A549 treated with RU486 at 1 μM for 4 hours (cell line): ENCODE measurements at places on chromosomes 5 and 9. TPM values are rescaled to one million over a fixed set of nuclear protein-coding genes. Genes with fewer than 3 reads are reported as not detected.

The SLIT3 gene
- total RNA-seq, result 12.7 to 20.5 TPM (median 15.5 TPM) in 5 replicates

The TRAPPC13 gene
- 8.5 to 15.3 TPM (median 14.4 TPM) in 5 replicates for total RNA-seq

The PITX1 gene
- 22.3 to 37.6 TPM (median 32.5 TPM) in 5 replicates for total RNA-seq

The CCDC192 gene
- not detected in 5 replicates for total RNA-seq

The CBY3 gene
- total RNA-seq, result not detected in 5 replicates

The TEX48 gene
- total RNA-seq, result not detected in 5 replicates

The LSM11 gene
- 1.9 to 3.6 TPM (median 3.0 TPM) in 5 replicates for total RNA-seq

The CYFIP2 gene
- 15.6 to 26.5 TPM (median 21.8 TPM) in 5 replicates for total RNA-seq

The FRMPD1 gene
- 0.03 to 0.05 TPM in 2 of 5 replicates, not detected in the others for total RNA-seq

The SIGMAR1 gene
- 163 to 210 TPM (median 202 TPM) in 5 replicates for total RNA-seq

The DIAPH1 gene
- total RNA-seq, result 94.4 to 103 TPM (median 98.2 TPM) in 5 replicates

The FOXI1 gene
- total RNA-seq, result not detected in 5 replicates

The TMEM215 gene
- total RNA-seq, result not detected in 5 replicates

The MYOT gene
- total RNA-seq, result not detected in 5 replicates

The CDC20B gene
- total RNA-seq, result 0.05 to 0.11 TPM (median 0.09 TPM) in 3 of 5 replicates, not detected in the others

The KIF12 gene
- 1.4 to 2.7 TPM (median 2.1 TPM) in 5 replicates for total RNA-seq

The GDA gene
- total RNA-seq, result 0.93 to 1.6 TPM (median 1.3 TPM) in 5 replicates

The SV2C gene
- 0.02 TPM in 1 of 5 replicates, not detected in the others for total RNA-seq

The ENTPD2 gene
- 0.31 to 1.1 TPM (median 0.91 TPM) in 5 replicates for total RNA-seq

The DNAJB5 gene
- 3.6 to 5.4 TPM (median 4.9 TPM) in 5 replicates for total RNA-seq

The LMAN2 gene
- total RNA-seq, result 183 to 219 TPM (median 196 TPM) in 5 replicates

The NDUFB6 gene
- 107 to 122 TPM (median 110 TPM) in 5 replicates for total RNA-seq

The COL27A1 gene
- 9.0 to 14.8 TPM (median 11.3 TPM) in 5 replicates for total RNA-seq

The RASGRF2 gene
- total RNA-seq, result 1.8 to 2.5 TPM (median 2.1 TPM) in 5 replicates

The FCN1 gene
- not detected in 5 replicates for total RNA-seq

The CXCL14 gene
- total RNA-seq, result 0.07 to 0.14 TPM (median 0.07 TPM) in 3 of 5 replicates, not detected in the others

The STC2 gene
- total RNA-seq, result 45.6 to 73.3 TPM (median 56.2 TPM) in 5 replicates

The PCDHGB6 gene
- total RNA-seq, result 0.06 to 0.15 TPM (median 0.09 TPM) in 5 replicates

The SLC36A3 gene
- total RNA-seq, result not detected in 5 replicates

The IQGAP2 gene
- 1.0 to 1.8 TPM (median 1.3 TPM) in 5 replicates for total RNA-seq

The RMI1 gene
- 4.5 to 12.9 TPM (median 10.9 TPM) in 5 replicates for total RNA-seq

The PDCD1LG2 gene
- 0.24 to 0.43 TPM (median 0.40 TPM) in 5 replicates for total RNA-seq

The CANX gene
- total RNA-seq, result 337 to 420 TPM (median 355 TPM) in 5 replicates

The ZBED3 gene
- total RNA-seq, result 3.3 to 4.0 TPM (median 3.6 TPM) in 5 replicates

The IFNE gene
- total RNA-seq, result 0.86 to 2.3 TPM (median 1.4 TPM) in 5 replicates

The ADRA1B gene
- total RNA-seq, result 9.1 to 13.9 TPM (median 11.2 TPM) in 5 replicates

The SLC4A9 gene
- not detected in 5 replicates for total RNA-seq

The GRAMD2B gene
- 0.48 to 0.98 TPM (median 0.64 TPM) in 5 replicates for total RNA-seq

The NANS gene
- 58.2 to 75.7 TPM (median 70.2 TPM) in 5 replicates for total RNA-seq

The FBP1 gene
- not detected in 5 replicates for total RNA-seq

The PCDHB10 gene
- total RNA-seq, result 0.06 TPM in 2 of 5 replicates, not detected in the others

The PCDHA12 gene
- 1.9 to 3.0 TPM (median 2.7 TPM) in 5 replicates for total RNA-seq

The TMEM203 gene
- 33.4 to 46.5 TPM (median 43.2 TPM) in 5 replicates for total RNA-seq

The HDHD3 gene
- 19.4 to 26.8 TPM (median 24.6 TPM) in 5 replicates for total RNA-seq
